ENCODE measurements at places on chromosomes 6 and 20.

DNA sequence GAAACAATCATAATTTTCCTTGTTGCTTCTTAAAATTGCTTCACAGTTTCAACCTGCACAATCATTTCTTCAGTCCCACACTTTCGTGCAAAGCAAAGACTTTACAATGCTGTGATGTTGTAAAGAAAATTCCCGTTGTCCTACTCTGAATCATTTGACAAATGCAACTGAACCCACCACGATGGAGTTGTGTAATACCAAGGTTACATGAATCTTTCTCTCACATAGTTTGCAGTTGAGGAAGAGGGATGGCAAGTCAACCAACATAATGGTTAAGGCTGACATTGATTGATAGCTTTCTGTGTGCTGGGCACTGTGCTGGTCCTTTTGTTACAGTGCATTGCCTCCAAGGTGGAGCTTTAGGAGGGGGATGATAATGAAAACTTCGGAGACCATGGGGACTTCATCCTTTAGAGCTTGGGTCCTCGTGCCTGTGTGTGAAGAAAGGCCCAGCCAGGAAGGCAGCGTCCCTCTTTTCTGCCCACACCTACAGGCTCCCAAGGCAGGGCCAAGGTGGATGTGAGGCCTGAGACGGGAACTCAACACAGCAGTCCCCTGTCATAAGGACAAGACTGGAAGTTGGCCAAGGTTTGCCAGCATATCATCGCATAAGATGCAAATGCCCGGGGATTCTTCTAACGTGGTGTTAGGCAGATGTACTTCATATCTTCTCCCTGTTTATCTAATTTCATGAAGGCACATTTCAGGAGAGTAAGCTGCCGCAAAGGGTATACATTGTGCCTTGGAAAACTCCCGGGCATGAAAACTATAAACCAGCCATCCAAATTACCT is 96.9 kb downstream of the LY86 start:
- no peak for DNase-seq

GRCh38 chr6:165728216-165728615 is 65.2 kb upstream of the PDE10A start:
- DNase-seq: peak; percentile 79

GRCh38 chr20:46004187-46004586 is 4.5 kb upstream of the MMP9 start:
- no peak for DNase-seq

DNA sequence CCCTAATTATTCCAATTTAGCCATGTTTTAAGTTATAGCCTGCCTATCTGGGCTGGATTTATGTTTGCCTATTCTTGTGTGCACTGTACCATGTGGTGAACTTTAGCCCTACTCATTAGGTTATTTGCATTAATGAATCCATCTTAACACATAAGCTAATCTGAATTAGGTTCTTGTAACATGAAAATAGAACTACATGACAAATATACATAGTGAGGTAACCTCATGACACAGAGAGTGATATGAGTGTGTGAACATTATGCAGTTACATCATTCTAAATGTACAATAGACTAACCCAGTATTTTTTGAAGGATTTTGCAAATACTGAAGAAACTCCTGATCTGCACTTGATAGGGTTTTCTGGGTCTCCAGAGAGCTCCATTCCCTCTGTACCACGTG is 733.7 kb upstream of the CITED2 start:
- no peak for DNase-seq

DNA sequence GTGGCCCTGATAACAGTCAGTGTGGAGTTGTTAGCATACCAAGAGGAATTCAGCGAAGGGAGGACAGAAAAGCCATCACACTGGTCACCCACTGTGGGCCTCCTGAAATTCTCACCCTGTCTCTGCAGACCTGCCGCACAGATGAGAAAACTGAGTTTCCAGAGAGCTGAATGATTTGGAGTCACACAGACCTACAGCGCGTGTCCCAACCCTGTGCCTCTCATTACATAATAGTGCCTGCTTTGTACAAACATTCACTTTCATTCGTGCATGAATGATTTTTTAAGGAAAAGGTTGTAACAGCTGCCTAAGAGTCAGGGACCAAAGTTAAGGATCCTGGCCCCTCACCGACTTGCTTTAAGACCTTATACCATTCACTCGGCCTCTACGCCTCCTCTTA is 62.7 kb downstream of the THBS2 start:
- no peak for DNase-seq

GRCh38 chr6:132506869-132507808 is 5.8 kb downstream of the STX7 start:
- DNase-seq: no peak

DNA sequence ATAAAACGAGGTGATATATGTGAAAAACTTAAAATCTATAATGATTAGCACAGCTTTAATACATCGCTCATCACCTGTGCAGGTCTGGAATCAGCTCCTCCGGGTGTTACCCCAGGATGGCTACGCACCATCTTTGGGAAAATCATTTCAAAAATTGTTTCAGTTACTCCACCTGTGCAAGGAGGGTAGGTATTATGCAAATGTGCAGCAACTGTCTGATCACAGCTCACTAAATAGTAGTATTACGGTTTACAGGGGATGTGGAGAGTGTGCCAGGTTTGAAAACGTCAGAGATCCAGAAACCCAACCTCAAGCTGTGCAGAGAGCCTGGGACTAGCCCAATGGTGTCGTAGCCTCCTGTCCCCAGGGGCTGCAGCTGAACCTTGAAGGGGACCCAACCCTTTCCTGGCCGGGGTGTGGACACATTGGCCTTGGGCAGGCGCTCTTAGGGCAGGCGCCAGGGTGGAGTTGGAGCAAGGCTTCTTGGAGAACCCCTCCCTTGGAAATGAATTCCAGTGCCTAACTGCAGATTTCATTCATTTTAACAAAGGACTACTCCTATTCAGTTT is 24.2 kb upstream of the SGK1 start:
- DNase-seq: no peak

GRCh38 chr6:169978615-169979161 is 227.3 kb downstream of the ERMARD start:
- DNase-seq: no peak

GRCh38 chr6:46491201-46491627 is at the start of gene RCAN2:
Gene RCAN2 (minus strand): TSS chr6:46491449.
- peak; percentile 80 for DNase-seq

Data from G401 (cell line).